ENCODE measurements at places on chromosomes 13 and 19.
A peak's percentile ranks its signal among the peaks of the same experiment; 100 is the strongest.

- no peak for DNase-seq
Observed at GRCh38 chr19:13026462-13027370, 31.4 kb downstream of the NFIX start.

DNA sequence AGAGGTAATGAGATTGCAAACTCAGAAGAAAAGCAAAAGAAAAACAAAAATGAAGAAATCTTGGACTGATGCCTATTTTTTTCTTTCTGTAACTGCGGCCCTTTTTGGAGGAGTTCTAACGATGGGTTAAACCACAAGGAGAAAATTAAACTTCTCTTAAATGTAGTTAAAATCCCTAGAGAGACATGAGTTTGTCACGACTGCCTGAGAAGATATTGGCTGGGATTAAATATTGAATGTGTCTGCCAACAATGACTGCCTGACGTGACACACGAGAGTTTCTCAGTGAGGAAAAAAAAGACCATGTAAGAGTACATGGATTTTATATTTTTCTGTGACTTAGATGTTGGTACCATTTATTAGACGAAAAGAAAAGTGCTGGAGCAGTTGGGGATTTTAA lies 1013.4 kb downstream of the PCDH9 start:
- DNase-seq = no peak

GRCh38 chr19:35666251-35666913 lies at the start of gene UPK1A:
TSS of gene UPK1A (plus strand) at chr19:35666517. CDS start at chr19:35666813, 296 bp downstream.
- no peak for DNase-seq

DNA sequence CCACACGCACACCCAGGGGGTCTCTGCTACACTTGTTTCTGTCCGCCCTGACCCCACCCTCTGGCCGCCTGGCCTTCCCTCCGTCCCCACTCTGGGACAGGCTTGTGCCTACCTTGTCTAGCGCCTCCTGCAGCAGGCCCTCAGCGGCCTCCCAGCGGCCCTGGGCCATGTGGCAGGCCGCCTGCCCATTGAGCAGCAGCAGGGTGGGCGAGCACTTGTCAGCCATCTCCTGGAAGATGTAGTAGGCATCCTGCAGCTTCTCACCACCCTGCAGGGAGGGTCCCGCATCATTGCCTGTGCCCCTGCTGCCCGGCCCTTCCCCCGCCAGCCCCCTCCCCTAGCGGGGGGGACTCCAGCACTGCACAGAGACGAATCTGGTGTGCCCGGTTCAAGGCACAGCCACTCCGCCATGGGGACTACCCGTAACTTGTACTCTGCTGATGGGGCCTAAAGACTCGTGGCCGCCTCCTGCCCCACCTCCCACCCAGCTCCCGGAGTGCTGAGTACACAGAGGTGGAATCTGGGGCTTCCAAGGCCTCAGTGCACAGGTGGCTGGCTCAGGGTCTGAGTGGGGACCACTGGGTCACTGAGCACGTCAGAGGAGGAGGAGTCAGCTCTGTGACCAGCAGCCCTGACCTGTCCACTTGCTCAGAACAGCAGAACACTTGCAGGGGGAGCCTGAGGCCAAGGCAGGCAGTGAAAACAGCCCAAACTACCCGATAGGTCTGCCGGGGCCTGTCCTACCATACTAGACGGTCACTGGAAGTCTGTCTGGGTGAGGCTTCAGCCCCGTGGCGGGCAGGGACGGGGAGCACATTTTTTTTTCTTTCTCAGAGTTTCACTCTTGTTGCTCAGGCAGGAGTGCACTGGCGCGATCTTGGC lies 7.4 kb upstream of the CERS1 start:
- DNase-seq = no peak

GRCh38 chr19:53537521-53538377 lies at the start of gene ZNF331:
TSS of gene ZNF331 (plus strand) at chr19:53538145. CDS start at chr19:53569377, 31,232 bp downstream.
- peak; percentile 88 for DNase-seq

DNA sequence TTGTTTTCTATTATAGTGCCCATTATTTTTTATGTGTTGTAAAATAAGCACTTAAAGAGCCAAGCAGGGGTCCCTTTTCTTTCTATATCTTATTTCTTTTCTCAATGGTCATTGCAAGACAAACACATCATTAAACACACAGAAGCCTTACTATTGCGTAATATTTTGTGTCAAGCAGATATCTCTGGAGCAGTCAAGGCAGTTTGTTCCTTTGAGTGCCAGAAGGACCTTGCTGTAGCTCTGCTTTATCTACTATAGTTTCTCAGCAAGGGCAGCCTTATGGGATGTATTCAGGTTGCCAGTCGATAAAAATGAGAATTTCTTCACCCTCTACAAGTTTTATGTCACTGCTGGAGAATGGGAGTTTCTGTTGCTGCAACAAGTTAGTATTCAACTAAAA lies 319.3 kb downstream of the TDRD3 start:
- DNase-seq = no peak

GRCh38 chr13:28705461-28706083 lies 13.2 kb downstream of the SLC46A3 start:
- DNase-seq = no peak

DNA sequence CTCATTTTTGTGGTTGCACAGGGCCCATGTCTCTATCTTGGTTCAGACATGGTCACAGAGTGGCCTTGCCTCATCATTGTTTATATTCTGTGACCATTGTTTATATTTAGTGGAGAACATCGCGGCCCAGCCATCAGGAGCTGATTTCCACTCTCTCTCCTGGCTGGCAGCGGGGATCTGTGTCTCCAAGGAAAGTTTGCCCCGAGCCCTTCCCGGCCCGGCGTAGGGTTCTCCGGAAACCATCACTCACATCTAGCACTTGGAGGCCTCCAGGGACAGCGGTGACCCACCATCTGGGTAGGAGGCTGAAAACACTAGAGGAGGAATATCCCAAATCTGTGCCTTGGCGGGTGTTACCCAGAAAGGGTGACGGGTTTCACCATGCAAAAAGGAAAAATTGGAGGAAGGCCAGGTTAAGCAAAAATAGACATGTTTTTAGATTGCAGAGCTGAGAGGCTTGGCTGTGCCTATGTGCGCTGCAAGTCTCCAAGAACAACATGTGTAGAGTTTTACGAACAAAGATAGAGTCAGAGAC lies 726 bp upstream of the ZNF358 start:
- no peak for DNase-seq

GRCh38 chr19:44315883-44316282 lies 11.1 kb upstream of the ZNF235 start:
- no peak for DNase-seq

DNA sequence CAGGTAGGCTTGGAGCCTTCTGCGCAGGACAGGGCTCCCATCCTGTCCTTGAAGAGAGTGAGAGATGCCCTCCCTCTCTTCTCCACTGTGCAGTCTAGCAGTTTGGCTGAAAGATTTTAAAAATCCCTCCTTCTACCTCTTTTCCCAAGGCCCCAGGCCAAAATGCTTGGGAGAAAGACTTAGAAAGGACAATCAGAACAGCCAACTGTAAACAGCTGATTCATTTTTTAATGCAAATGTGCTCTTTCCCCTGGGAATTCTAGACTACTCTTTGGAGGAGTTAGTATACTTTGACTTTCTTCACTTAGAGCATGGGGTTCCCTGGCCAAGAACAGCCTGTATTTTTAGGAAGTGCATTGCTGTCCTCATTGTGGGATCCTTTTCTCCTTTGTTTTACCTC lies 398.9 kb downstream of the GPC6 start:
- no peak for DNase-seq

DNA sequence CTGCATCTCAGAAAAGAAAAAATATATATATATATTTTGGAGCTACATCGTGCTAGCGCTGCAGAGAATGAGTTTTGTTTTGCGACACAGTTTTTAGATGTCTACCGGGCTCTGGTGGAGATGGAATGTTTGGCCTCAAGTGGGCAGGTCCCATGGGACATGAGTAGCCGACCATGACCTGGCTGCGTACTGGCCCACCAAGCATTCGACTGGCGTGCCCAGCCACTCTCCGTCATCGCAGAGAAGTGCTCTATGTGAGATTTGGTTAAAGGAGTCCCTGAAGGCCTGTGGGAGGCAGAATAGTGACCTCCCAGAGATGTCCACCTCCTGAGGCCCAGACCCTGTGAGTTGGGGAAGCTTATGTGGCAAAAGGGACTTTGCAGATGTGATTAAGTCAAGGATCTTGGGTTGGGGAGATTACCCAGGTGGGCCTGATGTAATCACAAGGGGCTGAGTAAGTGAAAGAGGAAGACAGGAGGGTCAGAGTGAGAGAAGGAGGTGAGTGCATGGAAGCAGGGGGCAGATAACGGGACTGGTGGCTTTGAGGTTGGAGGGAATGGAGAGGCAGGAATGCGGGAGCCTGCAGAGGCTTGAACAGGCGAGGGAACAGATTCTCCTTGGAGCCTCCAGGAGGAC lies 821 bp upstream of the LILRB4 start:
- DNase-seq = no peak

- no peak for DNase-seq
Observed at GRCh38 chr19:15702534-15702930, 25.3 kb upstream of the OR10H2 start.

- peak; percentile 82 for DNase-seq
Observed at GRCh38 chr19:2663920-2664571, 38.4 kb downstream of the GNG7 start.

GRCh38 chr19:7916103-7916954 lies 1.7 kb downstream of the TGFBR3L start:
- peak; percentile 60 for DNase-seq

DNA sequence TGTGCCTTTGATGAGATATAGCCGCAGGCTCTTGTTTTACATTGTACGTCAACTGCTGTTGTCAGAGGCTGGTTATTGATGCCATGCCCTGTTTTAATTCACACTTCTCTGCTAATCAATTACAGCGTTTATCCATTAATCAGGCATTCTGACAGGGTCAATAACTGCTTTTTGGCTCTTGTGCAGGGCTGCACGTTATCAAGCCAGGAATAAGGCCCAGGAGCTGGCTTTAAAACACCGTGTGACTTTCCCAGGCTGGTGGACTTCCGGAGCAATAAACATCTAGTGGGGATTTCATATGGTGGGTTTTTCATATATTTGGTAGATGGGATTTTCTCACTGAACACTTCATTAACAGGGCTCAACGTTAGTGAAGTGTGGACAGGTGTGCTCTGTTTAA lies 221.7 kb downstream of the TM9SF2 start:
- DNase-seq = no peak
